Activated T-helper 1 cell treated with anti-CD3 and anti-CD28 coated beads, Interleukin-12 subunit alpha, Interleukin-12 subunit beta, Interleukin-2, Interleukin-4 antibody, amounts not matched to agents 30 ng/mL and 10 ng/mL and 1 ng/mL, durations not matched to agents 14 hours and 24 hours and 36 hours (primary cell): ENCODE measurements at places on chromosomes 5 and 9. TPM values are rescaled to one million over a fixed set of nuclear protein-coding genes. Genes with fewer than 3 reads are reported as not detected.

- DNase-seq, result peak; percentile 11
These were observed 6.6 kb upstream of the FAM151B start for GRCh38 chr5:80481019-80481893.

MEF2C gene
- 0.44 and 0.47 TPM in 2 replicates for total RNA-seq

ITK gene
- 251 and 259 TPM in 2 replicates for total RNA-seq

DNA sequence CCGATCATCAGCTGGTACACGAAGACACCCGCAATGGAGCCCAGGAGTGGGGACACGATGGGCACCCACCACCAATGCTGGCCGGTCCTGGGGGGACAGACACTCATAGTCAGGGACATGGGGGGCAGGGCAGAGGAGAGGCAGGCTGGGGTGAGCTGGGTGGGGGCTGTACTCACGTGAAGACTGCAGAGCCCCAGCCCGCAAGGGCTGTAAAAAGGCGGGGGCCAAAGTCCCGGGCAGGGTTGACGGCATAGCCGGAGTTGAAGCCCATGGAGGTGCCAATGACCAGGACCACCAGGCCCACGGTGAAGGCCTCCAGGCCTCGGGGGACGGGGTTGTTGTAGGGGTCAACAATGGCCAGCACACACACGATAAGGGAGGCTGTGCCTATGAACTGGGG is 5.3 kb downstream of the AQP3 start:
- no peak for DNase-seq

RELL2 gene
- total RNA-seq, result 19.3 and 19.5 TPM in 2 replicates

PCDHB13 gene
- not detected in 2 replicates for total RNA-seq

GRCh38 chr5:40570408-40571129 is 109.1 kb upstream of the PTGER4 start:
- no peak for DNase-seq

GRCh38 chr5:95934207-95934804 is 27.3 kb downstream of the ELL2 start:
- DNase-seq, result no peak

DNA sequence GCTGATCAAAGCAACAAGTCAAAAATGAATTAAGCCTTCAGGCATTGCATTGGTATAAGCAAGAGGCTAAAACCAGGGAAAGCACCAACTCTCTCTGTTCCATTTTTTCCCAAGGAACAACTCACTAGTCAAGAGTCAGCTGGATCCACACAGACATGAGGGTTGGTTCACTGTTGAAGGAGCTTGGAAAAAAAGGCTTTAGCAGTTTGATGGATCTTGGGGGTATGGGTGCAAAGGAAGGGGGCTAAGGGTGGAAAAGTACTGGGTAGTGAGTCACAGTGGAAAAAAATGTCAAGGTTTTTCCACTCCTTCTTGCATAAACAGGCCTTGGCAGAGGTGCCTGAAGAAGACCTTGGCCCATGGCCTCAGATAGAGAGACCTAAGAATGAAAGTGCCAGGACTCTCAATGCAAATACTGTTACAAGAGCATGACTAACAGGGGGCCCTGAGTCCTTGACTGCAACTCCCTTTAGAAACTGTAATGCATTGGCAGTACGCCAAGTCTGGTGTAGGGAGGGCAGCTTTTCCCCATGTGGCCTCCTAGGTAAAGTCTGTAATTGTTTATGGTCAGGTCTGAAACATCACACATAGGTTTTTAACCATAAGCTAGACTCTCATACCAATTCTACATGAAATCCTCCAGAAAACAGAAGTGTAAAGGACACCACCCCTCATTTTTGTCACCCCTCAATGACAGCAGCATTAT is 23.7 kb downstream of the ACTL7A start:
- DNase-seq, result no peak

DNA sequence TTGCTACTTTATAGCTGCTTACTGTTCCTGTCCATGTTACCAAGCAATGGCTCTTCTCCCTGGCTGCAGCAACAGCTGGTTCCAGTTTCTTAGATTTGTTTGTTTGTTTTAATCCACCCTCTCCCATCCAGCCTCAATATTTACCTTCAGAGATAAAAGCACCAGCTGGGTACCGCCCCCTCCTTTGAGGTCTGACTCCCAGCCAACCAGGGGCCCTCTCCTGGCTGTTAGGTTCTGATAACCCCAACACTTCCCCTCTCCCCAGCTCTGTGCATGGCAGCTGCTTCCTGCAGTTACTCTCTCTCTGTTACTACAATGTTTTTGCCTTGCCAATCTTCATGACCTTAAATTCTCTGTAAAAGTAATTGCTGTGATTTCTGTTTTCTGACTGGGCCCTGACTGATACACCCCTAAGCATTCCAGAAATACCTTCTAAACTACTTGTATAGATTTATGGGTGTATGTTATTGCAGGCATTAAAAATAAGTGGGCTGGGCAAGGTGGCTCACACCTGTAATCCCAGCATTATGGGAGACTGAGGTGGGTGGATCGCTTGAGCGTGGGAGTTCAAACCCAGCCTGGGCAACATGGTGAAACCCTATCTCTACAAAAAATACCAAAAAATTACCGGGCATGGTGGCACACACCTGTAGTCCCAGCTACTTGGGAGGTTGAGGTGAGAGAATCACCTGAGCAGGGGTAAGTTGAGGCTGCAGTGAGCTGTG is 2.6 kb upstream of the GCNT1 start:
- DNase-seq, result peak; percentile 16

IRX4 gene
- not detected in 2 replicates for total RNA-seq

DNA sequence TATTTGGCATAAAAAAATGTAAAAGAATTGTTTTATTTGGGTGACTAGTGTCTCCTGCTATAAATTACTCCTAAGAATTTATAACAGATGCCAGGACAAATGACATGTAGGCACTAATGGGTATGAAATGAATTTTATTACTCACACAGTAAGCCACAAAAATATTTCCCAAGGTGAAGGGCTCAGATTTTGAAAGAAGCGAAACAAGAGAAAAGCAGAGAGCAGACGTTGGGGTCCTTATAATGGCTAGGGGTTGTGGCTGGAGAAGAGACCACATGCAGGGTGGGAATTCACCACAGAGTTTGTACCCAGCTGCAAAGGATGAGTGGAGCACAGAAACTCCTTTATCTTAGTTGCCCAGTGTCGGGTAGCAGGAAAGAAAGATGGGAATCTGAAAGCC is 45.0 kb upstream of the PRR16 start:
- DNase-seq, result no peak

- DNase-seq, result no peak
These were observed 112.0 kb downstream of the VAV2 start for GRCh38 chr9:133880136-133880535.

- DNase-seq, result no peak
These were observed 150.1 kb upstream of the MPDZ start for GRCh38 chr9:13429301-13430190.
